Right kidney (tissue), 9 donors: ENCODE measurements at places on chromosomes 2 and 18.

DNA sequence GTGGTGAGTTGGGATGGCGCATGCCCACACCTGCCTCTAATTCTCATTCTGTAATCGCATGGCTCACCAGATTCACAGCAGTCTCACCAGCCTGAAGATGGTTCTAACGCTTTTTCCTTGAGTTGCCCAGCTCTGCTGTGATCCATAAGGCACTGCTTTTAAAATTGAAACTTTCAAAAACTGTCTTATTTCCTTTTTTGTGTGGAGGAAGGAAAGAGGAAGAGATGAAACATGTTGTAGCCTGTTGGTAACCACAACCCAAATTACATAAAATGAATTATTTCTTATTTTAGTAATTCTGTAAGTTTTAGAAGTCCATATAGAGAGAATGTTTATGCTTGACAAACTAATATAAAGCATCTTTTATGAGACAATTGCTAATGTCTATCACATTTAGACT is 165.4 kb downstream of the RBM43 start:
- no peak for DNase-seq

DNA sequence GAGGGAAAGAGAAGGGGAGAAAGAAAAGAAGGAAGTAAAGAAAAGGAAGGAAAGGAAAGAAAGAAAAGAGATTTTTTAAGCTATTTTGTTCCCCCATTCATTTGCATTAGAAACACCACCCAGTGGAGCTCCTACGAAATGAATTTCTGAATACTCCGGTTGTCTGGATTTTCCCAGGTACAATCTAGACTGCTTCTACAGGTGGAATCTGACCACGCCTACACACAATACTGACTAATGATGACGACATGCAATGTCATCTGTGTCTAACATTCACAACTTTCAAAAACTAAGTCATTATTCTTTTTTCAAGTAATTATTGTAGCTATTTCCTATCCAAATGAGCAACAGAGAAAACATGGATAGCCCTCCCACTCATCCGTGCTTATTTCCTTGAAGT is 121.7 kb downstream of the ZNF516 start:
- DNase-seq = no peak

DNA sequence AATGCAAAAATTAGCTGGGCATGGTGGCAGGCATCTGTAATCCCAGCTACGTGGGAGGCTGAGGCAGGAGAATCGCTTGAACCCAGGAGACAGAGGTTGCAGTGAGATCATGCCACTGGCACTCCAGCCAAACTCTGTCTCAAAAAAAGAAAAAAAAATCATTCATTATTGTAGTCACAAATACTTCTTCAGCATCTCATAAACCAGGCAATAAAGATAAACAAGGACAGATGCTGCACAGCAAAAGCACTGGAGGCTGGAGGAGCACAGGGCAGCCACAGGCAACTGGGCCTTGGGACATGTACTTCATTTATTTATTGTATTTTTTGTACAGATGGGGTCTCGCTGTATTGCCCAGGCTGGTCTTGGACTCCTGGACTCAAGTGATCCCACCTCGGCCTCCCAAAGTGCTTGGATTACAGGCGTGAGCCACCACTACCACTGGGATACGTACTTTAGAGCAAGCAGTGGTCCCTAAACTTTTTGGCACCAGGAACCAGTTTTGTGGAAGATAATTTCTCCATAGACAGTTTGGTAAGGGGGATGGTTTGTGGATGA is 16.8 kb upstream of the MAT2A start:
- DNase-seq = no peak

GRCh38 chr2:28325567-28326468 is 66.8 kb upstream of the FOSL2 start:
- DNase-seq = no peak

- no peak for DNase-seq
These were observed 76.1 kb downstream of the CABYR start for GRCh38 chr18:24214913-24215312.
